KG1 (cell line): ENCODE measurements at places on chromosomes 4 and X.

DNA sequence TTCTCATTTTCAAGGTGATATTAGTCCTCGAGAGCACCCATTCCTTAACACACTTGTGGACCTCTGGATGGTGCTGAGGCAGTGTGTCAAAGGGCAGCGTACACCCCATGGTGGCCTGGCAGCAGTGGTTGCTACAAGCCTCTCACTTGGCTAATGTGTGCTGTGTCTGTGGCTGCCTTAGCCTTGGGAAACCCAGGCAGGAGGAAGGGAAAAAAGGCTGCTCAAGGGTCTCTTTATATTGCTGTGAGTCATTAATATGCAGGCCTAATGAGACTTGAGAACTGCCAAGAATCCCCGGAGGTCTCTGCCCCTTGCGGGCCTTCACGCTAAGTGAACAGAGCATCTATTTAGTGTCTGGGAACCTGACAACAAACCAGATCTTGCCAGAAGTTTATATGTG is 7.0 kb downstream of the PCDH10 start:
- no peak for DNase-seq

DNA sequence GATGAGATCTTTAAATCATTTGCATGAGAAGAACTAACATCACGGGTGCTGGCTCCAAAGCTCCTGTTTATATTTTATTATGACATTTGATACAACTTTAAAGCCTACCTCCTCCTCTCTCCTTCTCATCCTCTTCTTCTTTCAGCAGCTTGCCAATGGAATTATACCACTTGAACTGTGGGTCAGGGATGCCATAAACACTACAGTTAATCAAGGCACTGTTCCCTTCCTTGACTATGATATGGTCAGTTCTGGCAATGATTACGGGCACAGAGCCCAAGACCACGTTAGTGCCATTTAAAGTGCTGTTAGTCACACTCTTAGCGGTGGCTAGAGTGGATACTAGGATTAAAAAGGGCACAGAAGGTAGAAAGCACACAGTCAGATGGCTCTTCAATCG is 20.7 kb downstream of the MFAP3L start:
- DNase-seq = no peak

- no peak for DNase-seq
Measured at GRCh38 chr4:168259096-168259495, 59.5 kb downstream of the DDX60 start.

GRCh38 chr4:124189545-124189944 is 523.0 kb downstream of the ANKRD50 start:
- no peak for DNase-seq

DNA sequence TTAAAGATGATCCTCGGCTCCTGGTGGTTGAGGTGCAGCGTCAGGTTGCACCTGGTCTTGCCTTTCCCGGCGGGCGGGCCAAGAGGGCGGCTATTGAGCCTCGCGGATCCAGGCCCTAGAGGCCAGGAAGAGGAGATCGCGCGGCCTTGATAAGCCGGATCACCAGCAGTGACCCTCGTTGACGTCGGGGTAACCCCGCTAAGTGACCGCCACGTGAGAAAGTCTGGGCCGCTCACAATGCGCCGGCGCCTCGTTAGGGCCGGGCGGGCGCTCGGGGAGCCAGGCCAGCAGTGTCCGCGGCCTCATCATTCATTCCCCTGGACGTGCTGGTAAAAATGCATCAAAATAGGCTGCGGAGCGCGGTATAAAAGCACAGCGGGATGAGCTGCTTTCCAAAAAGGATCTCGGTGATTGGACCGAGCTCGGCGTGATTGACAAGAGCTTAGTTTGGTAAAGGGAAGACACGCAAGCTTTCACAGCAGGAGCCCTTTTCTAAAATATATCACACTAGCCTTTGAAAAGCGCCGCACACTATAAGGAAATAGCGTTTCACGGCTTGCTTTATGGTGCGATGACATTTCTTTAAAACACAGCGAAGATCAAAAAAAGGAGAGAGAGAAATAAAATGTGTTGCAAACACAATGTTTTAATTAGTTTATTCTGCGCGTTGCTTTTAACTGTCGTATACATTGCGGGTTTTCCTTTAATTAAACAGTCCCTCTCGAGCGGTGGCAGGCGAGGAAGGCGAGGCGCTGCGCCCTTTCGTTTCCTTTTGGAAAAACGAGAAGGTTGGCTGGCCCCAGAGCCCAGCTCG is 15.9 kb upstream of the ZIC3 start:
- DNase-seq = no peak

GRCh38 chr4:48742412-48742811 is 37.7 kb downstream of the FRYL start:
- DNase-seq = no peak

DNA sequence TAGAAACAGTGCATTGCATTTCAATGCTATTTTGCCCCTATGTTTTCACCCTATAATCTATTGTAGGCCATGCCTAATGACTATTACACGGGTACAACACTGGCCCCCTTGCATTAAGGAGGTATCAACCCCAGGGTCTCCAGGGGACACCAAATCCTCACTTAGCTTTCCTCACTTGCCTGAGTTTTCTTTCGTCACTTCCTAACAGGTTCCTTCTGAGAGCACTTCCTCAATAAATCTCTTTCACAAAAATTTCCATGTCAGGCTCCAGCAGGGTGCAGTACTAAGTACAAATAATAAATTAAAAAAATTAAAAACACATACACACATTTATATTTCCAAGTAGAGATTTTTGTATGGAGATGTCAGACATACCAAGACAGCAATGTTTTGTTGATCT is 165.0 kb downstream of the RBM46 start:
- DNase-seq = no peak

GRCh38 chrX:107574054-107574683 is 54.1 kb upstream of the PRPS1 start:
- DNase-seq = no peak

DNA sequence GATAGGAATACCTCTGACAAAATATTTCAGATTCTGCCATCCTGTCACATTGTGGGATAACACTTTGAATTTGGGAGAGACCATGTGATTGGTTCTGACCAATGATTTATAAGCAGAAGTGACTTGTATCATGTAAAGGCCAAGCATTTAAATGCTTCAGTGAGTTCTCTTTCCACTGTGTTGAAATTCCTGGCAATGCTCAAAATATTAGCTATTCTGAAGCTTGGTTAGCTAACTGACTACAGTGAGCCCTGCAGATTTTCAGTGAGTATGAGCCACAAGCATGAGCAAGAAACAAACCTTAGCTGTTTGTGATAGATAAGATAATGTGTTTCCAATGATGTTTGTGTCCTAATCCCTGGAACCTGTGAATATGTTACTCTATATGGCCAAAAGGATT is 562.8 kb upstream of the AADAT start:
- DNase-seq = no peak

- no peak for DNase-seq
Measured at GRCh38 chrX:23885803-23886202, 21.9 kb downstream of the APOO start.

GRCh38 chr4:73683456-73683855 is 56.9 kb upstream of the CXCL8 start:
- DNase-seq = no peak

- no peak for DNase-seq
Measured at GRCh38 chrX:118824173-118824730, 628 bp downstream of the ZCCHC12 start.

DNA sequence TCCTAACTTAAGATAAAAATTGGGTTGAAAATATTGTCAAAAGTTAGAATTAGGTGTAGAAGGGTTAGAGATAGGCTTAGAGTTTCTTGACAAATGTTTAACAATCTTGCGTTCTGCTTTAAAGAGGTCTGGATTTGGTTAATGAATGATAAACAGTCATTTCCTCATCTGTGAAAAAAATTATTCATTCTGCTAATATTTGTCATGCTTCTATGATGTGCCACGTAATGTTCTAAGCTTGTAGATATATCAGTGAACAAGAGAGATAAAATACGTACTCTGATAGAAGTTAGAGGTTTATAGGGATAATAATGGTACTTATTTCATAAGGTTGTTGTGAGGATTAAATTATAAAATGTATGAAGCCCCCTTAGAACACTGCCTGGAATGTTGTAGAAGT is 443.0 kb upstream of the GALNT7 start:
- no peak for DNase-seq

GRCh38 chr4:26964512-26964911 is 103.9 kb downstream of the STIM2 start:
- DNase-seq = no peak
